ENCODE measurements at places on chromosomes 5 and 9. TPM values are rescaled to one million over a fixed set of nuclear protein-coding genes. Genes with fewer than 3 reads are reported as not detected.

The UBTD2 gene
- 14.8 TPM for total RNA-seq

The WNT8A gene
- total RNA-seq, result not detected

The MARCHF11 gene
- not detected for total RNA-seq

The TSSK1B gene
- not detected for total RNA-seq

The PCDHB11 gene
- total RNA-seq, result 0.07 TPM

The TCERG1 gene
- total RNA-seq, result 42.3 TPM

The FCN2 gene
- not detected for total RNA-seq

The IL33 gene
- 0.61 TPM for total RNA-seq

The PALM2AKAP2 gene
- 0.36 TPM for total RNA-seq

The PCDHGA2 gene
- 0.40 TPM for total RNA-seq

The GZMA gene
- total RNA-seq, result not detected

The F2RL2 gene
- 3.6 TPM for total RNA-seq

The SV2C gene
- total RNA-seq, result not detected

The OTP gene
- 0.09 TPM for total RNA-seq

The C5orf58 gene
- total RNA-seq, result not detected

The AJM1 gene
- total RNA-seq, result 4.1 TPM

The TRIM23 gene
- 6.8 TPM for total RNA-seq

The SHOC1 gene
- not detected for total RNA-seq

The AQP3 gene
- 28.3 TPM for total RNA-seq

The CDKN2AIPNL gene
- 43.1 TPM for total RNA-seq

The PCDHA10 gene
- 0.01 TPM for total RNA-seq

The OTULINL gene
- 26.3 TPM for total RNA-seq

The MYMK gene
- total RNA-seq, result not detected

The NRARP gene
- total RNA-seq, result 3.6 TPM

The BTNL3 gene
- total RNA-seq, result not detected

The CCDC192 gene
- total RNA-seq, result not detected

The KLHL9 gene
- 19.2 TPM for total RNA-seq

The LHX3 gene
- 0.08 TPM for total RNA-seq

The OR1L8 gene
- total RNA-seq, result not detected

The PAEP gene
- total RNA-seq, result 0.25 TPM

The PCDH12 gene
- not detected for total RNA-seq

The SNX24 gene
- total RNA-seq, result 20.2 TPM

The ACTBL2 gene
- not detected for total RNA-seq

The PCDHGA12 gene
- not detected for total RNA-seq

The ADAMTS19 gene
- total RNA-seq, result not detected

The PCDHB10 gene
- 0.06 TPM for total RNA-seq

The C8G gene
- total RNA-seq, result 1.3 TPM

The GABRB2 gene
- total RNA-seq, result not detected

The UBE2B gene
- total RNA-seq, result 51.9 TPM
